SJCRH30 (cell line): ENCODE measurements at places on chromosomes 6 and 20.

GRCh38 chr20:47991875-47992488 is 206.7 kb upstream of the SULF2 start:
- H3K27ac ChIP-seq = no peak overlapping the region
- H3K36me3 ChIP-seq = no peaks in the 10 kb centered on the region
- no peak for DNase-seq
- H3K4me3 ChIP-seq = no peak overlapping the region
- no peaks in the 10 kb centered on the region for H3K27me3 ChIP-seq

- no peak overlapping the region for H3K4me3 ChIP-seq
- no peaks in the 10 kb centered on the region for H3K36me3 ChIP-seq
- no peaks in the 10 kb centered on the region for H3K4me1 ChIP-seq
These were observed 40.9 kb upstream of the SMOC2 start for GRCh38 chr6:168400037-168400436.

- no peak for DNase-seq
- H3K36me3 ChIP-seq = no peaks in the 10 kb centered on the region
- H3K4me3 ChIP-seq = no peak overlapping the region
- H3K27me3 ChIP-seq = no peaks in the 10 kb centered on the region
- no peak overlapping the region for H3K27ac ChIP-seq
These were observed 17.5 kb upstream of the CCN2 start for GRCh38 chr6:131968656-131969055.

GRCh38 chr20:23393996-23394775 is 27.1 kb downstream of the NAPB start:
- no peak overlapping the region for H3K4me3 ChIP-seq
- H3K36me3 ChIP-seq = peaks cover 52% of the 10 kb centered on the region
- H3K27ac ChIP-seq = no peak overlapping the region
- DNase-seq = no peak
- H3K27me3 ChIP-seq = no peaks in the 10 kb centered on the region

DNA sequence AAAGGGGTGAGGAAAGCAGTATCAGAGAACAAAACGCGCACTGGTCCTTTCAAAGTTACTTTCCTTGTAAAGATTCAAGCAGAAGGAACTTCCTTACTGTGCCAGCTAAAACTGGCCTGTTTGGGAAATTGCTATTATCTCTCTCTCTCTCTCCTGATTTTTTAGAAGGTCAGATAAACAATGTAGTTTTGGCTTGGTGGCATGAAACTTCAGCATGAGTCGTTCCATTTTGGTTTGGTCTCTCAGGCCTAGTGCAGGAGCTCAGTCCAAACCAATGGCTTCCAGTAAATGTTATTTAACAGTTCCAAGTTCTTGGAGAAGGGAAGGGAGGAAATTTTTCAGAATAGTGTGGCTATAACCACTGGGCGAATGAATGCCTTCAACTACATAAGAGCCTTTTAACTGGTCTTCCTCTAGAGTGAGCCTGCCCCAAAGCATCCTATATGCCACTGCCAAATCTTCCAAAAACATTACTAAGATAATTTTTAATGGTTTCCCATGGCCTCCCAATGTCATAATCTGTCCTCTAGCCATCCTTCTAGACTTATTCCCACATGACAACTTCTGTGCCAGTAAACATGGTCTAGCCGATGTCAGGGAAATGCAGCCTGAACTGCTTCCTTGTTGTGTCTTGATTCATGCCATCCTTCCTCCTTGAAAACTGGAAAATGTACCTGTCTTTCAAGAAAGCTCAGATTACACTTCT is 9.1 kb upstream of the SNX9 start:
- H3K27me3 ChIP-seq = no peaks in the 10 kb centered on the region
- no peaks in the 10 kb centered on the region for H3K4me1 ChIP-seq
- no peak overlapping the region for H3K4me3 ChIP-seq
- no peaks in the 10 kb centered on the region for H3K36me3 ChIP-seq
- H3K27ac ChIP-seq = no peak overlapping the region
- no peak for DNase-seq

- H3K4me1 ChIP-seq = peaks cover 19% of the 10 kb centered on the region
- H3K36me3 ChIP-seq = no peaks in the 10 kb centered on the region
- no peak for DNase-seq
- no peaks in the 10 kb centered on the region for H3K27me3 ChIP-seq
These were observed 222.3 kb downstream of the UBE3D start for GRCh38 chr6:82843291-82843885.

- DNase-seq = no peak
- H3K36me3 ChIP-seq = no peaks in the 10 kb centered on the region
- H3K27me3 ChIP-seq = peaks cover 32% of the 10 kb centered on the region
- no peak overlapping the region for H3K27ac ChIP-seq
- no peaks in the 10 kb centered on the region for H3K4me1 ChIP-seq
- no peak overlapping the region for H3K4me3 ChIP-seq
These were observed 6.7 kb downstream of the MAFB start for GRCh38 chr20:40682104-40682981.

- no peak overlapping the region for H3K27ac ChIP-seq
- peaks cover 3% of the 10 kb centered on the region; the same call in 1 of the 2 replicates for H3K4me1 ChIP-seq
- no peaks in the 10 kb centered on the region for H3K27me3 ChIP-seq
- DNase-seq = no peak
- peaks cover 7% of the 10 kb centered on the region; the same call in 1 of the 2 replicates for H3K36me3 ChIP-seq
- H3K4me3 ChIP-seq = no peak overlapping the region
These were observed 62.2 kb upstream of the CLDN20 start for GRCh38 chr6:155201461-155202226.
